ENCODE measurements at places on chromosomes 12 and 14. TPM values are rescaled to one million over a fixed set of nuclear protein-coding genes. Genes with fewer than 3 reads are reported as not detected.

- DNase-seq, result no peak
Observed at GRCh38 chr14:80955416-80955941, at the start of gene TSHR. TSS of gene TSHR (plus strand) at chr14:80955621. CDS start at chr14:80955681, 60 bp downstream.

DNA sequence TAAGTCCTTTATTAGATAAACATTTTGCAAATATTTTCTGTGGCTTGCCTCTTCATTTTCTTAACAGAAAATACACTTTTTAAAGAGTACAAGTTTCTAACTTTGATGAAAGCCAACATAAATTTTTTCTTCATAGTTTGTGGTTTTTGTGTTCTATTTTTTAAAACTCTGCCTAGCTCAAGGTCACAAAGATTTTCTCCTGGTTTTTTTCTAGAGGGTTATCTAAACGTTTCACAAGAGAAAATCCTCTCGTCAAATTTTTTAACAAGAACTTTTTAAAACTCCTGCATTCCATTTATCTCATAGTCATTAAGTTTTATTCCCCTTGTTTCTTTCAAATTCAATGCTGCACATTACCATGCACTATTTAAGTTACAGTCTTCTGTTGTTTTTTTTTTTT lies 8.2 kb downstream of the AREL1 start:
- no peak for DNase-seq

GRCh38 chr14:91870890-91871289 lies 3.6 kb upstream of the TC2N start:
- no peak for DNase-seq

- DNase-seq, result no peak
Observed at GRCh38 chr12:111764120-111764821, 2.5 kb upstream of the ALDH2 start.

GRCh38 chr12:117090388-117090787 lies 8.8 kb downstream of the TESC start:
- no peak for DNase-seq

GRCh38 chr14:40757376-40757950 lies 849.2 kb upstream of the LRFN5 start:
- DNase-seq, result no peak

DNA sequence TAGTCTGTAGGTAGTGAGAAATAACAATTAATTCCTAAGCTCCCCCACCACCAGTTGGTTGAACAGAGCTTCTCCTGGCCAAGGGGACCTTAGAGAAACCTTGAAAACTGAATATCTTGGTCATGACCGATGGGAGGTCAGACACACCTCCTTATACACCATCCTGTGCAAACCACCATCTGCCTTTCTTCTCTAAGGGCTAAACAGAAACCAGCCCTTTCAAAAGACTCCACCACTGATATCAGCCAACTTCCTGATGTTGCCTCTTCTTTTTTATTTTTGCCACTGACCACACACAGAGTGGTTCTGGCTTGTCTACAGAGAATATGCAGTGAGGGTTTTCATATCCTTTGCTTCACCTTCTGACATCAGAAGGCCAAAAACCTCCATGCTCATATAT lies 977.7 kb upstream of the SEL1L start:
- DNase-seq, result no peak

DNA sequence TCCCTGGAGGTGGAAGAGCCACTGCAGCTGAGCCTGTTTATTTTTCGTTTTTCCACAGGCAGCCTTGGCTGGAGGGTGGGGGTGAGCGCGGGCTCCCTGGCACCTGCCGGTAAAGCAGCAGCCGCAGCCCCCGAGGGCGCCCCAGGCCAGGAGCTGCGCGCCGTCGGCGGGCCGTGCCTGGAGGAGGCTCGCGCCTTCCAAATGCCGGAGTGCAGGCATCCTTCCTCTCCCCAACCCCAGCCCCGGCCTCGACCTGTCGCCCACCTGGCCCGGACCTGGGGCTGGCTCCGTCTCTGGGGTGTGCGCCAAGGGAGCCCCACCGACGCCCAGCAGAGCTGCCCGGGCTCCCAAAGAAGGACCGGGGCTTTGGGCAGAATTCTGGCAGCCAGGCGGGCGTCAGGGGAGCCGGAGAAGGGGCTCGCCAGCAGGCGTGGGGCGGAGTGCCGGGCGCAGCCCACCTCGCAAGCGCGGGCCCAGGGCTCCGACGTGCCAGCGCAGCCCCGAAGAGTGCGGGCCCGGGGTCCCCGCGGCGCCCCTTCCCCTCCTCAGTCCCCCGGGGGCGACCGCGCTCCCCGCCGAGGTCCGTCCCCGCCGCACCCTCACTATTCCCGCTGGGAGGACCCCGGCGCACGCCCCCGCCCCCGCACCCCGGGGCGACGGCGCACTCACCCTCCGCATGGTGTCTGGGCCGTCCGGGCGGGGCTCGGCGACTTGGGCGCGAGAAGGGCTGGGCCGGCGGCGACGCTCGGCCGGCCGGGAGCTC lies 130.3 kb downstream of the NDUFA12 start:
- no peak for DNase-seq

DNA sequence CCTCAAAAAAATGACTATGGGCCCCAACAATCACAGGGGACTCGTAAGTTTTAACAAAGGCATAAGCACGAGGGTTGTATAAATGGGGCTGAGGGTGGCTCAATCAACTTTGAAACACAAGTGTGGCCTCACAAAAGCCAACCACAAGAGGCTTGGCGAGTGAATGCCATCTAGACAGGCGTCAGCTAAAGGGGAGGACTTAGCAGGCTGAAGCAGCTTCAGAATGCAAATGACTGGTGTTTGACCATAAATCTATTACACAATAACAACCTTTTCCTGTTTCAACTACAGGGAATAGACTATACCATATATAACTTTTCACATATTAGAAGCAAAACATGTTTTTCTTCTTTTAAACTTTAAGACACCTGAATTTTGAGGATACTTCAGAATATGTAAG lies 777.9 kb downstream of the FSCB start:
- DNase-seq, result no peak

DNA sequence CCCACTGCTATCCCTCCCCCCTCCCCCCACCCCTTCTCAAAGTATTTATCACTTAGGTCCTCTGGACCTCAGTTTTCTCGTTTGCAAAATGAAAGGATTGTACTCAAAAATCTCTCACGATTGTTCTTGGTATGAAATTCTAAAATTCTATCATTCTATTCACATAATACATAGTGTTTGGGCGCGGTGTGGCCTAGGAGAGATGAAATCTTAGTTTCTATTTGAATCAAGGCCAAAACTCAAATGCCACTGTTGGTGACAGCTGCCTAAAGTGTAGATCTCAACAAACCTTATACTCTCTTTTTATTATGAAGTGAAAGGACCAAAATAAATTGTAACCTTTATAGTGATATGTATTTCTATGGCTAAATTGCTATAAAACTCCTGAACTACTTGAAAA lies 23.7 kb upstream of the YAF2 start:
- no peak for DNase-seq

- no peak for DNase-seq
Observed at GRCh38 chr12:31528095-31528494, 62.8 kb downstream of the DENND5B start.

- no peak for DNase-seq
Observed at GRCh38 chr12:15536446-15536845, 214.1 kb downstream of the PTPRO start.

GRCh38 chr12:12582895-12583303 lies 20.2 kb upstream of the DUSP16 start:
- peak; percentile 7 for DNase-seq

Gene PRKAB1
- 32.5 TPM for total RNA-seq

Gene IGF1
- 0.50 TPM for total RNA-seq

Gene ADCY4
- total RNA-seq, result 0.53 TPM

Gene TCL1B
- not detected for total RNA-seq

Gene DRAM1
- 1.7 TPM for total RNA-seq

Gene NKX2-1
- 0.13 TPM for total RNA-seq

Gene HELB
- 9.0 TPM for total RNA-seq
